ENCODE measurements at places on chromosomes 5 and 9.

- no peak for DNase-seq
These were observed 259.9 kb upstream of the TARS1 start for GRCh38 chr5:33180900-33181299.

DNA sequence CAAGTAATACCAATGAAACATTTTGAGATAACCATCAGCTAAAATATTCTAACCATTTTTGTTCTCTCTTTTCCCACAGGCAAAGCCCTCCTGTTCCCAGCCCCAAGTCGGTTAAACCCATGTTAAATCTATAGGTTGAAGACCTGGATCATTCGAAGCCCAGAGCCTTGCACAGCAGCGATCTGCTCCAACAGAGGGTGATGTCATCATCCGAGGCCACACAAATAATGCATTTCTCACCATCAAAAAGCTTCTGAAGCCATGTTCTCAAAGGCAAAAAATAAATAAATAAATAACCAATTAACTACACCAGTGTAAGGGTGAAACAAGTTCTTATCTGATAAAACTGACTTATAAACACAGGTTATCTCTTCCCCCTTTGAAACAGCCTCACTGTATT lies 169.2 kb downstream of the ENTREP1 start:
- DNase-seq, result no peak

DNA sequence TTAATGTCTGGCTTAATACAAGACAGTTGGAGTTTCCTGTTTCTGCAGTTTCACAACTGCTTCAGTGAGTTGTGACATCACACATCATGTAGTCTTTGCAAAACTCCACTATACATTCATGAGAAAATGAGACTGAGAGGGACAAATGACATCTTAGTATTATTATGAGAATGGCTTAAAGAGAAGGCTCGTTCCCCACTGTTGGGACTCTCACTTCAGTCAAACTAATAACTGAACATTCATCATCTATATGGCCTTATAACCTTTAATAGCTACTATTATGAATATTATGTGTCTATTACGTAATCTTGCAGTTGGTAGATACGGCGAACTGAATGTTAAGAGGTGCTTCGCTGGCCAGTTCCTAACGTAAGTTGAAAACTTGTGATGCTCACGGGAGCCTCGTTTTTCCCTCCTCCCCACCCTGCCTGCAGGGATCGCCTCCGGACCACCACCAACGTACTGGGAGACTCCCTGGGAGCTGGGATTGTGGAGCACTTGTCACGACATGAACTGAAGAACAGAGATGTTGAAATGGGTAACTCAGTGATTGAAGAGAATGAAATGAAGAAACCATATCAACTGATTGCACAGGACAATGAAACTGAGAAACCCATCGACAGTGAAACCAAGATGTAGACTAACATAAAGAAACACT lies 79.4 kb downstream of the SLC1A3 start:
- no peak for DNase-seq

DNA sequence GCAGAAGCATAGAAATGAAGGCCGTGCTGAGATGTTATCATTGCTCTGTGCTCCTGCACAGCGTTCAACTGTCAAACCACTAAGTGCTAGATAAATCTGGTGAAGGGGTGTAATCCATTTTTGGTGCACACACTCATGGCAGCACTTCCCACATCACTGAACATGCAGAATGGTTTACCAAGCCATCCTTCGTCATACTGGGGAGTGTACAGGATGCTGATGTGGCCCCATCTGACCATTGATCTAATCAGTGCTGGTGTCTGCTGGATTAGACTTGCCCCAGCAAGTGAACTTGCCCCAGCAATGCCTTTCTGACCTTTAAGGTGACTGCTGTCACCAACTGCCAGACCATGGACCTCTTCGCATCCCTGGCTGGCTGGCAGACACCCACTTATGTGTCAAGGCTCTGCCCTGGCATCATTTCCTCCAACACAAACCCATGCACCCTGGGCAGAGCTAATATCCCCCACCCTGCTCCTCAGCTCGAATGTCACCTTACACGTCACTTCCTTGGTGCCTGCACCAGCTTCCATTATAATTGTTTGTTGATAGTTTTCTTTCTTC lies 4.2 kb upstream of the SEMA4D start:
- DNase-seq, result no peak

GRCh38 chr5:170361616-170362015 lies 27.6 kb downstream of the KCNMB1 start:
- DNase-seq, result peak; percentile 46
